ENCODE measurements at places on chromosomes 3 and 15.
A peak's percentile ranks its signal among the peaks of the same experiment; 100 is the strongest.

- DNase-seq, result no peak
Measured at GRCh38 chr3:97778152-97778551, 13.6 kb downstream of the ARL6 start.

- no peak for DNase-seq
Measured at GRCh38 chr3:127758013-127758412, 64.3 kb downstream of the MGLL start.

DNA sequence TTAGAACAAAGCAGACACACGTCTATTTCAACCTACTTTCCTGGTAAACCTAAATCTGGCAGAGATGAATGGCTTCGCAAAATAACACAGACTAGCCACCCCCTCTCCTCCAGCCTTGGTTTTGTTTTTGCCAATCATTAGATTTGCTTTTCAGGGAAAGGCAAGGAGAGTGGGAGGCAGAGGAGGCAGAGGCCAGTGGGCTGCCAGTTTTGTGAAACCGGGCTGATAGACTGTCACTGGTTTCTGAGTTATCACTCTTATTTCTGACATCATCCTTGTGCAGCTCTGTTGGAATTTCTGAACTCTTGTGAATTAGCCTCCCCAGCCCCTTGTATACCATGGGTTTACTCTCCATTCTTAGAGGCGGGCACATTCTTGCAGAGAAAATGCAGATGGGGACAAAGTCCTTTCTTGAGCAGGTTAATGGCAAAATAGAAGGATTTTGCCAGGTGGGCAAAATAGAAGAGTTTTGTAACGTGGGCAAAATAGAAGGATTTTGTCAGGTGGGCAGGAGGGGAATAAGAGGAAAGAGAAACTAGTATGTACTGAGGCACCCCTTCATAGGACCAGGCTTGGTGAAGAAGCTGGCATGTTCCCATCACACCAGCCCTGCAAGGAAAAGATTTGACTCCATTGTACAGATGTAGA lies 3.2 kb upstream of the FEM1B start:
- no peak for DNase-seq

DNA sequence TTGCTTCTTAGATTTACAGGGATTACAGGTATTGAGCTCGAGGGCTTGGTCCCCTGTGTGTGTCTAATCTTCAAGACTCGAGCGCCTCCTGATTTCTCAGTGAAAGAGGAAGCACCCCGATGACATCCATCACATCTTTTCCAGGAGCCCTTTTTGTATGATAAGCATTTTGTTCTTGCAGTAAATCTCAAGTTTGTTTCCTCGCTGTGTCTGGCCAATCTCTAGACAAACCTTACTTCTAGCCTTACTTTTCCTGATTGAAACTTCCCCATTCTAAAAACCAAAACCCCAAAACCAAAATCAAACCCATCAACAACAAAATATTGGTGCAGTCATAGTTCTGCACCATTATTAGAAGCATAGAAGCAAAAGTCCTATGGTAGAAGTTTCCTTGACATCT lies 286.0 kb downstream of the NFKBIZ start:
- no peak for DNase-seq

GRCh38 chr3:52221563-52222318 lies 3.7 kb downstream of the TLR9 start:
- DNase-seq, result peak; percentile 52

- DNase-seq, result no peak
Measured at GRCh38 chr15:70767667-70768066, 4.3 kb upstream of the UACA start.

DNA sequence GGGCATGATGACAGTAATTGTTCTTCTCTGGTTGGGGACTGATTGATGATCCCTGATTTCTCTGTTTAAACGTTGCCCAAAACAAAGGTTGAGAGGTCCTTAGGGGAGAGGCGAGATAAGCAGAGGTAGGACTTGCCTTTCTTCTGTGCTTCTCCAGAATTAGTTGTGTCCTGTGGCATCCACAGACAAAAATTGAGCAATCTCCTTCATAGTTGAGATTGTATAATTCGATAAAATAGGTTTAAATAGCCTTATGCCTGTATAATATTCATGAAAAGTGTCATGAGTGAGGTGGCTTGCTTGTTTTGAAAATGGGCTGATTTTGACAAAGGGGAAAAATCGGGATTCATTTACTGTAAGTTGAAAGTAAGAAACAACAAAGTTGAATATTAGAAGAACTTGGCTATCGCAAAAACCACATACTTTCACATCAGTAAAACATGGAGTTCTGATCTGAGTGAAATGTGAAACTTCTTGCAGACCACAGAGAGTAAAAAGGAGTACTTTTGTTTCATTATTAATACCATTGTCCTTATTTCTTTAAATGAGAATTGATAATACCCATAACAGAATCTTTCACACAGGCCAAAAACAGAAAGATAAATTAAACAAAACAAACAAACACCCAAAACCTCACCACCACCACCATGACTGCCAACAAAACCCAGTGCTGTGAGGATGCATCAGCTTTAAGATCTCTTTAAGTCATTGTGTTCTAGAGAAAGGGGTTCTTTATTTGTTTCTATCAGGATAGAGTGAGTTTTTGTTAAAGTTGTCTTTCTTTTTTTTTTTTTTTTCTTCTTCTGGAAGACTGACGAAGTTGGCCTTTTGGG lies 155.7 kb downstream of the LPP start:
- no peak for DNase-seq

GRCh38 chr15:38508647-38509046 lies 54.7 kb downstream of the FAM98B start:
- no peak for DNase-seq

DNA sequence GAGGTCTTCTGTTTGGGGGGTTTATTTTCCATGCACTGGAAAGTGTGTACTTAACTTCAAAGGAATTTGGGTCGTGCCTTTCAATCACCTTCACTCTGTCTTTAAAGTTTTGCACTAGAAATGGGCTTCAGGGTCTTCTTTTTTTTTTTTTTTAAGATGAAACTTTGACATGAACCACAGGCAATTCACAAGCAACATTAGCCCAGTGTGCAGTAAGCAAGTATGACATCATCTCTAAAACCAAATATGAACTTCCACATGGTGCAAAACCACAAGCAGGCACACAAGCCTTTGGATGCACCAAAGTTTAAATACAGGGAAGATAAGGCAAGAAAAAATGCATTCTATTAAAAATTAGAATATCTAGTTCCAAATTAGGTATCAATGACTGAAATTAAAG lies 381.9 kb downstream of the ERC2 start:
- no peak for DNase-seq

DNA sequence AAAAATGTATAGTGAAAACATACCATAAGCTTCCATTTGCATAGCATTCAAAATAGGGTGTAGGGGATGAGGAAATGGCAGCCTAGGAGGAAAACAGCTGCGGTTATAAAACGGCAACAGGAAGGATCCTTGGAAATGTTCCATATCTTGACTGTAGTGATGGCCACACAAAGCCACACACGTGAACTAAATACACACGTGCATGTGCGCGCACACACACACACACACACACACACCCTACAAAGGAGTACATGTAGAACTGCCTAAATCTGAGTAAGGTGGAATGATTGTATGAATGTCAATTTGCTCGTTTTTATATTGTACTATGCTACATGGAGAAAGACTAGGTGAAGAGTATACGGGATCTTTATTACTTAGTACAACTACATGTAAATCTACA lies 3.9 kb upstream of the IREB2 start:
- no peak for DNase-seq

GRCh38 chr15:82810061-82810889 lies 847 bp downstream of the WHAMM start:
- DNase-seq, result peak; percentile 30

Measured in activated CD4-positive, CD25-positive, alpha-beta regulatory T cell (primary cell).